GDM1 (cell line): ENCODE measurements at places on chromosomes 5 and 9.

DNA sequence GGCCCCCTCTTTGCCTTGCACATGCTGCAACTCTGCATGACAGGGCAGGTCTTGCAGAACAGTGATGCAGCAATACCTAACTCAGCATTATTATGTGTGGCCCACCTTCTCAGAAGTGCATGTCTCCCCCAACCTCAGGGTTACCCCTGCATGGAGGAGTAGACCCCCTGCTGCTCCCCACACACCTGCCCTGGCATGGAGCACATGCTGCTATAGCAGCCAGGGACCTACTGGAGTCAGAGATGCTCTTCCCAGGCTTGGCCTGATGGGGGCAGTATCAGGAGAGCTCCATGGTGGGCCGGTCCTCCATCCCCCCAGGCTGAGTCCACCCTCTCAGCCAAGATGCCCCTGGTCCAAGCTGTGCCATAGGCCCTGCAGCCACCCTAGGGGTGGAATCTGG is 13.2 kb upstream of the BOD1 start:
- DNase-seq = no peak

DNA sequence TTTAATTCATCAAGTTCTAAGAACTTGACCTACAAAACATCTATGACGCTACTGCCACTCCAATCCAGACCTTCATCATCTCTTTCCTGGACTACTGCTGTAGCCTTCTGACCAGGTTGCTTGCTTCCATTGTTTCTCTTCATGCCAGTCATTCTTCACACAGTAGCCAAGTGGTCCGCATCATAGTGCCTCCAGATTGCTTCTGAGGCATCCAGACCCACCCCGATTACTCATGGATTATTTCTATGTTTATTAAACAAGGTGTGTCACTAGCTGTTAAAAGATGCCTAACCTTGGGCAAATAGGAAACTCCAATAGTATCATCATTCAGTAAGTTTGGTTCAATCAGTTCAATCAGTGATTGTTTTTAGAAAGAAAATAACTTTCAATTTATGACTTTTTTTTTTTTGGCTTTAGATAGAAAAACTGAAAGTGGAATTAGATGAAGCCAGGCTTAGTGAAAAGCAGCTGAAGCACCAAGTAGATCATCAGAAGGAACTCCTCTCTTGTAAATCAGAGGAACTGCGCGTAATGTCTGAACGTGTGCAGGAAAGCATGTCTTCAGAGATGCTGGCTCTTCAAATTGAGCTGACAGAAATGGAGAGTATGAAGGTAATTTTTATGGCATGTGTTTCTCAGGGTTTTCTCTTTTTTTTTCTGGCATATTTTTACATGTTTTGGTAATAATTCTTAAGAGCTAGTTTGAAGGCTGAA is 9.5 kb downstream of the SPDL1 start:
- no peak for DNase-seq

DNA sequence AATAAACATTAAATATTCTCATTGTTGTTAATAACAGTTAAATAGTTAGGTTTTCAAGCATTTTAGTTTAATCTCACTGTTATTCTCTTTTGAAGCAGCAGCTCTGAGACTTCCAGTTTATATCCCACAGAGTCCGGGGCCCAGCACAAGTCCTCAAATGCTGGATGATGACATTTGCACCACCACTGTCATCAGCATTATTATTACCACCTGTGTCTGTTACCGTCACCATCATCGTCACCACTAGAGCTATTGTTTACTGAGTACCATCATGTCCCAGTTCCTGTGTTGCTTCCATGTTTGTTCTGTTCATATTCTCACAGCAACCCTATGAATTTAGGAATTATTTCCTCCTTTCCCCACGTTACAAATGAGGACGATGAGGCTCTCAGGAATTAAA is 169.2 kb upstream of the NR3C1 start:
- DNase-seq = no peak

- DNase-seq = no peak
These were observed 221.6 kb downstream of the ACTL7B start for GRCh38 chr9:108634204-108634603.

- DNase-seq = no peak
These were observed 132.3 kb upstream of the MPDZ start for GRCh38 chr9:13411791-13412190.

- DNase-seq = no peak
These were observed 184.4 kb upstream of the DMRT1 start for GRCh38 chr9:656926-657568.

GRCh38 chr5:58629271-58630159 is 46.6 kb downstream of the RAB3C start:
- DNase-seq = peak; percentile 59

- no peak for DNase-seq
These were observed 440.0 kb downstream of the SEMA5A start for GRCh38 chr5:9105851-9106250.

- DNase-seq = no peak
These were observed at the start of gene RORB for GRCh38 chr9:74496819-74497747. RORB (plus strand) TSS chr9:74497335; CDS start chr9:74497977, 642 bp downstream.

DNA sequence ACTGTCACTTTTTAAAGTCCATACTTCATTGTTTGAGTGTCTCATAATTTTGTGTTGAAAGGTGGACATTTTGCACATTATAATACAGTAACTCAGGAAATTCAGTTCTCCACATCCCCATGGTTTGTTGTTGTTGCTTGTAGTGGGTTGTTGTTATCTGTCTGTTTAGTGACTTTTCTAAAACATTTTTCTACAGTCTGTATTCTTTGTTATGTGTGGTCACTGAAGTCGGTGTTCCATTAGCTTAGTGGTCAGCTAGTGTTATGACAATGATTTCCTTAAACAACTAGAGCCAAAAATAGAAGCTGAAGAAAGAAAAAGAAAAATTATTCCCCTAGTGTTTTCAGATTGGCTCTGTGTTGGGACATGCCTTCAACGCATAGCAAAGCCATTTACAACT is 5.6 kb upstream of the IL33 start:
- DNase-seq = no peak

GRCh38 chr5:164073081-164073480 is 567.7 kb downstream of the MAT2B start:
- no peak for DNase-seq

DNA sequence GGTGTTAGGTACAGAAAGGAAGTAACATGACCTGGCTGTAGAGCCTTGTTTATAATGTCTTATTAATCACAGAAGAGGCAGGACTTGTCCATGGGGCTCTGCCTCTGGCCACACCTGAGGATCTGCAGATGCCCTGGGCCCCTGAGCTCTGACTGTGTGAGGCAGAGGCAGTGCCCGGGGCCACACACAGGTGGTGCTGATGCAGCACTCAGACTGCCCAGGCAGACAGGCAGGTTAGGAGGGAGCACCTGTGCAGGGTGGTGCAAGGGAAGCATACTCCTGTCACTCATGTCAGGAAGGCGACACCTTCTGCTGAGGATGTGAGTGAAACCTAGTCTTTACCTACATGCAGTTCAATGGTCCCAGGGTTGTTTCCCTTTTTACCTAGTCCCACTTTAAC is 88.7 kb downstream of the CFAP90 start:
- no peak for DNase-seq

DNA sequence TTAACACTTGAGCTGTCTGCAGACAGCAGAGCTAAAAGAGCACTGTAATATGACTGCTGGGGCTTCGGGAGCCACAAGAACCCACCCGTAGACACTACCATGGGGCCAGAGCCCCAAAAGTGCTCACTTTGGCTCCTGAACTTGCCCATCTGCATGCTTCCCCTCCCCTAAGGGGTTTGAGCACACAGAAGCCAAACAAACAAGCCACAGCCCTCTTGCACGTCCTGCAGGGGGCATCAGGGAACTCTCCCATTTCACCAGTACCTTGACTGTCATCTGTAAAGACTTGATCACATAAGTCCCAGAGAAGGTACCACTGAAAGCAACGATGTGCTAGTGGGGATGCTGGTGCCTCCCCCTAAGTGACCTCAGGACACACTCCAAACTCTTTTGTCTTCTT is 681.8 kb downstream of the SEMA5A start:
- DNase-seq = no peak

GRCh38 chr5:153086486-153086885 is 404.0 kb upstream of the GRIA1 start:
- no peak for DNase-seq

DNA sequence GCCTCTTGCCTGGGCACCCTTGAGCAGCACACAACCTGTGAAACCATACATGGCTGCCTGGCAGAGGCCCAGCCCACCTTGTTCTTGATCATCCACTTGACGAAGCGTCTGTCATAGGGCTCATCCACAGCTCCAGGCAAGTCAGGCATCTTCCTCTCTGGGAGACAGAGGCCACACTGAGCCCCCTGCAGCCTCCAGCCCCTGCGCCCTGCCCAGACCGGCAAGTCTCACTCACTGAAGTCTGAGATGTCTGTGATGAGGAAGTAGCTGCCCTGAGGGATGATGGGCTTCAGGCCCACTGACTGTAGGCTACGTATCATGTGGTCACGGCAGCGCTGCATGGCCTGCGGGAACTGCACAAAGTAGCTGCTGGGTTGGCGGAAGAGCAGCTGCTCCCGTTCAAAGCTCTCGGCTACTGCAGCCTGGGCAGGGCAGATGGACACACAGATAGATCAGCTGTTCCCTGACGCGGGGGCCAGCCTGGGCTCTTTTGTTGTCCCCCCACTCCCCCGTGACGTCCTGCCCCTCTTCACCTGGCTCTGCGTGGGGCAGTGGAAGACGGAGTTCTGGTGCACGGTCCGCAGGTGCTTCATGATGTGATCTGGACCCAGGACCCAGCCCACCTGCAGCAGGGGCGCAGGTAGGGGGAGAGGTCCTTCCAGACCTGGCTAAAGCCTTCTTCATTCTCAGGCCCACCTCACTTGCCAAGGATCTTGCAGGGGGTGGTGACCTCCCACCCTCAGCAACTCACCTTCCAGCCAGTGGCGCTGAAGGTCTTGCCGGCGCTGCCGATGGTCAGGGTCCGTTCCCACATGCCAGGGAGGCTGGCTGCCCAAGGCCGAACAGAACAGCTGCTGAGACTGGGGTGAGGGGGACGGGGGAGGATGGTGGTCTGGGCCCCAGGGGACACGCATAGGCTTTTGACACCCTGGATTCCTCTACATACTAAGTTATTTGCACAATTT is 5.9 kb upstream of the SPOUT1 start:
- no peak for DNase-seq

DNA sequence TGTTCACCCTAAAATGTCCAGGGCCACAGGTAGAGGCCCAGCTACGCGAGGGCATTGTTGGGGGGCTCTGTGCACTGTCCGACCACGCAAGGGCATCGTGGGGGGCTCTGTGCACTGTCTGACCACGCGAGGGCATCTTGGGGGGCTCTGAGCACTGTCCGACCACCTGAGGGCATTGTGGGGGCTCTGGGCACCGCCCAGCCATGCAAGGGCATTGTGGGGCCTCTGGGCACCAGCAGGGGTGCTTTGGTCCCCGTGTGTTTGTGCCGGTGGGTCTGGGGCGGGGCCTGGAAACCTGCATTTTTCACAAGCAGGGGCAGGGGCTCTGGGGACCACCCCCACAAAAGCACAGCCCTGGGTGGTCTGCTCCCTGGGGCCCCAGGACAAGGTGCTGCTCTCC is 41.5 kb upstream of the RXRA start:
- no peak for DNase-seq

GRCh38 chr5:177454397-177455035 is 7.9 kb downstream of the PRR7 start:
- DNase-seq = peak; percentile 88

- no peak for DNase-seq
These were observed 152.6 kb downstream of the CDH18 start for GRCh38 chr5:19835442-19835841.

GRCh38 chr5:175862131-175863012 is 9.0 kb upstream of the CPLX2 start:
- no peak for DNase-seq

- no peak for DNase-seq
These were observed 8.3 kb downstream of the HSD17B3 start for GRCh38 chr9:96293498-96294158.

- no peak for DNase-seq
These were observed 439.3 kb upstream of the DAB2 start for GRCh38 chr5:39863926-39864552.

DNA sequence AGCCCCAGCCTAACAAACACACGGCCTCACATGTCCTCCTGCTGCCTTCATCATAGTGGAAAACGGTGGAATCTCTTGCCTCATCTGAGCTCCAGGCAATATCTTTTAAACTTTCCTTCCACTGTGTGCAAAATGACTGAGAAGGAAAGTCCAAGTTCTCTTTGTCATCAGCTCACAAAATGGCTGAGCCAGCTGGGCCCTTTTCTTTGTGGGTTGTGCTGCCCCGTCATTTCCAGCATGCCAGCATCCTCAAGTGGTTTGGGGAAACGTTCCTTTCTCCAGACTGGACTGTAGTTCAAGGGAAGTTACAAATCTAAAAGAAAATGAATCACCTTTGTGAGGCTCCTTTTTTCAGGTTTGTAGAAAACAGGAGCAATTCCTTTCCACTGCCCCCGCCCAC is 171.1 kb upstream of the FSTL4 start:
- DNase-seq = no peak

GRCh38 chr9:38094165-38094564 is 25.1 kb upstream of the SHB start:
- no peak for DNase-seq

GRCh38 chr5:37436146-37436934 is 57.2 kb downstream of the WDR70 start:
- no peak for DNase-seq

DNA sequence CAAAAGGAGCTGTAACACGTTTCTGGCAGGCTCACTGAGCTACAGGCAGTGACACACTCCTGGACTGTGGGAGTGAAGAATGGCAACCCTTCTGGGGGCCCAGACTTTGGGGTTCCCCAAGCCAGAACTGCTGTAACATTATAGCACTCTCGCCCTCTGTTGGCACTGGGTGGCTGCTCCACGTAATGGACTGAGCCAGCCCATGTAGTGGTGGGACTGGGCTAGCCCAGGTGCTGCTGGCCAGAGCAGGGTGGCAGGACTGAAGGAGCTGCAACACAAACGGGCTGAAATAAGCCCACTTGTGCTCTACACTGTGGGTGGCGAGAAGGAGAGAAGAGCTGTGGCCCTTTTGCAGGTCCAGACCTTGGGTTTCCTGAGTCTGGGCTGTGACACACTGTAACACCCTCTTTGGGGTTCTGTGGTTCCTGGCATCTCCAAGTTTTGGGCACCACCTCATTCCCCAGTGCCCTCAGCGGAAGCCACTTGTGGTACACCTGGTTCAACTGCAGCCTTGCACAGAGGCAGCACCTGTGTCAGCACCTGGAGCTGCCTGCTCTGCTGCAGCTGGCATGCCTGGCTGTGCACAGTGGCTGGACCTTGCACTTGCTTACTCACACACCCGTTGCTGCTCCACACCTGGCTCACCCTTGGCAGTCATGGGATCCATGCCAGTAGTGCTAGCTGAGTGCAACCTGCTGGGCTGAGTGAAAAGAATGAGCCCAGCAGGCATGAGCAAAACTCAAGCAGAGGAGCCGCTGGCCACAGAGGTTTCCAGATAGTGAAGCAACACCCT is 95.0 kb upstream of the PRR16 start:
- DNase-seq = no peak

DNA sequence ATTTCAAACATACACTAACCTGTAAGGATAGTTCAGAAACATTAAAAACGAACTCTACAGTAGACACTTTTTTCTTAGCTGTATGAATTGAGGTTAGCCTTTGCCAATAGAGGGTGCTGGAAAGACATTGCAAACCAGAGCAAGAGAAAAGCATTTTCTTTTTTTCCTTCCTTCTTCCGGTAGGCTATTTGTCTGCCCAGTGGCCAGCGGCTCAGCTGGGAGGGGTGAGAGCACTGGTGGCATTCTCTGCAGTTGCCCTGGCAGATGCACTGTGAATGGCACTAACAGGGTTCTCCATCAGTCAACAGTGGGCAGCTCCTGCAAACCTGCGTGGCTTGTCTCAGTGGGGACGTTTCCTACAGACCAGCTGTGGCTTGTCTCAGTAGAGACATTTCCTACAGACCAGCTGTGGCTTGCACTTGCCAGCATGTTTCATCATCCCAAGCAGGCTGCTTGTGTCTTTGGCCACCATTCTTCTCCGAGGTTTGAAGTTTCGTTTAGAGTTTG is 984.5 kb upstream of the CDH18 start:
- no peak for DNase-seq
